ENCODE measurements at places on chromosomes 3 and 15. TPM values are rescaled to one million over a fixed set of nuclear protein-coding genes. Genes with fewer than 3 reads are reported as not detected.

DNA sequence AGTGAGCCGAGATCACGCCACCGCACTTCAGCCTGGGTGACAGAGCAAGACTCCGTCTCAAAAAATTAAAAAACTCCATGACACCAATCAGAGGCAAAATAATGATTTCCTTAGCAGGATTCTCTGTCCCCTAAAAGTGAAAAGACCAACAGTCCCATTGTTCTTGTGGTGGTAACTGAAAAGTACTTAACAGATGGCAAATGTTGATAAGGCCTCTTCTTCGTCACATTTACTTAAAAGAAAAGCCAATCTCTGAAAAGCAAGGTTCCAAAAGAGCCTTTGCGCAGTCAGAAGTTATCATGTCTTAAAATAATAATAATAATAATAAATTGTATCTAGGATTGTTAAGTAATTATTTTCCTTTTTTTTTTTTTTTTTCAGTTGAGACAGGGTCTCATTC is 56.0 kb upstream of the TASOR start:
- H3K36me3 ChIP-seq = peaks cover 67% of the 10 kb centered on the region
- no peak for DNase-seq
- peaks cover 34% of the 10 kb centered on the region for H3K4me1 ChIP-seq
- no peak overlapping the region for H3K27ac ChIP-seq
- H3K27me3 ChIP-seq = no peaks in the 10 kb centered on the region

GRCh38 chr3:55630280-55630920 is 143.3 kb upstream of the WNT5A start:
- H3K4me3 ChIP-seq = no peak overlapping the region
- H3K36me3 ChIP-seq = no peaks in the 10 kb centered on the region
- no peak for DNase-seq
- H3K27me3 ChIP-seq = no peaks in the 10 kb centered on the region
- no peaks in the 10 kb centered on the region for H3K4me1 ChIP-seq
- no peak overlapping the region for H3K27ac ChIP-seq

GRCh38 chr3:152559246-152559645 is 275.7 kb upstream of the P2RY1 start:
- H3K27me3 ChIP-seq = peaks cover 2% of the 10 kb centered on the region
- H3K27ac ChIP-seq = no peak overlapping the region
- H3K4me3 ChIP-seq = no peak overlapping the region
- no peak for DNase-seq

GRCh38 chr3:58383904-58384303 is 49.7 kb downstream of the PDHB start:
- no peak overlapping the region for H3K4me3 ChIP-seq
- DNase-seq = no peak
- H3K36me3 ChIP-seq = peaks cover 50% of the 10 kb centered on the region
- H3K4me1 ChIP-seq = peaks cover 26% of the 10 kb centered on the region
- H3K27ac ChIP-seq = no peak overlapping the region

DNA sequence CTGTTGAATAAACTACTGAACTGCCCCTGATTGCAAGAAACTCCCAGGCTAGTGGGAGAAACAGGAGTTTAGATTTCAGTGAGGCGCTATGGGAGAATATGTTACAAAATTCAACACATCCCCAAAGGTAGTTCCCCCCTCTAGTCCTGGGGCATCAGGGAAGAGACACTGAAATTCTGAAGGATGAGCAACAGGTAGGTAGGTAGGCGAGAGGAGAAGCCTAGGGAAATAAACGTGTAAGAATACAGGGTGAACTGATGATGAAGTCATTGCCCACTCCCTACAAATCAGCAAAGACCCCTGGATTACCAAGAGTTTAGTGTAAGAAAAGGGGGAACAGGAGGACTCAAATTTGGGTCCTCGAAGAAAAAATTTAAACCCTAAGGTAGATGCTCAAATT is 46.3 kb upstream of the RORA start:
- no peak overlapping the region for H3K27ac ChIP-seq
- no peaks in the 10 kb centered on the region for H3K36me3 ChIP-seq
- no peak overlapping the region for H3K4me3 ChIP-seq
- peaks cover 1% of the 10 kb centered on the region for H3K27me3 ChIP-seq
- H3K4me1 ChIP-seq = no peaks in the 10 kb centered on the region
- DNase-seq = no peak

DNA sequence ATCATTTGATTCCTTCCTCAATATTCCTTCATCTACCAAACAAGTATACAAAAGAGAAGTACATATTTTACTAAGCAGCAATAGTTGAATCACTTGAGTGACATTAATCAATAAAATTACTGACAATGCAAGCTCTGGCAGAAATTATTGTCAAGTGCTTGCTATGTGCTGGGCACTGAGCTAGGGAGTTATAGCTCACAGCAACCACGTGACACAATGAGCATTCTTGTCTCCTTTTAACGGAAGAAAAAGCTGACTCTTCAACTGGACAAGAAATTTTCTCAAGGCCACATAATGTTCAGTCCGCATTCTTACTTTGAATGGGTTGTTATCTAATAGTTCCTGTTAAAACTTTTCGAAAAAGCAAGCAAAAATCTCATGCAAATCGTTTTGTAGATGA is 500.1 kb downstream of the PYDC2 start:
- no peaks in the 10 kb centered on the region for H3K4me1 ChIP-seq
- H3K36me3 ChIP-seq = no peaks in the 10 kb centered on the region
- H3K4me3 ChIP-seq = no peak overlapping the region
- no peaks in the 10 kb centered on the region for H3K27me3 ChIP-seq
- DNase-seq = no peak

- no peaks in the 10 kb centered on the region for H3K36me3 ChIP-seq
- peaks cover 7% of the 10 kb centered on the region for H3K4me1 ChIP-seq
- H3K27ac ChIP-seq = no peak overlapping the region
- no peak for DNase-seq
These were observed 68.8 kb upstream of the IL12A start for GRCh38 chr3:159919873-159920272.

DNA sequence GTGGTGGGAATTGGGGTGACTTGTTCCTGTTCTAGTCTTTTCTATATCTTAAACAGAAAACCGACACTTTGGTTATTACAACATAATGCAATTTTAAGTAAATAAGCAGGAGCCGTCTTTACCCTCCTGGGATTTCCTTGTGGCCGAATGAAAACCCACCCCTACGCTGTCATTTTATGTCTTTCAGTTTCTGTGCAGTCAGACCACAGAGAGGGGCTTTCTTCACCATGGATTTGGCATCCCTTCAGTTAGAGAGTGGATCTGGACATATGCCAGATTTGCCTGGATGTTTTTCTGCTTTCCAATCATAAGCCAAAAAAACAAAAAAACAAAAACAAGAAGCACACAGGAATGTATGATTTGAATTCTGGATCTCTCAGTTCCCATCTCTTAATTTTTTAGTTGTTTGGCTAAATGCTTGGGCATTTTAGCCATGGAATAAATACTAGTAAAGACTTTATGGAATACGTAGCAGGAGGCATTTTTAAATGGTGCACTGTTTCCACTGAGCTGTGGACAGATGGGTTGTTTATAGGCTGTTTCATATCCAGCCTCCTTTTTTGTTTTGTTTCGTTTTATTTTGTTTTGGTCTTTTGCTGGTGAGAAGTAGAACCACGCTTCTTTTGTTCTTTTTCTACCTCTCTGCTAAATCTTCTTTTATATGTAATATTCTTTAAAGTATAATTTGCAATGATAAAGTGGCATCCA is 272.9 kb downstream of the FEZF2 start:
- no peak overlapping the region for H3K27ac ChIP-seq
- H3K4me1 ChIP-seq = no peaks in the 10 kb centered on the region
- no peaks in the 10 kb centered on the region for H3K27me3 ChIP-seq
- no peak overlapping the region for H3K4me3 ChIP-seq
- no peak for DNase-seq

GRCh38 chr3:148102156-148102555 is 595.5 kb upstream of the AGTR1 start:
- no peaks in the 10 kb centered on the region for H3K4me1 ChIP-seq
- DNase-seq = no peak
- no peak overlapping the region for H3K4me3 ChIP-seq
- no peak overlapping the region for H3K27ac ChIP-seq
- H3K36me3 ChIP-seq = no peaks in the 10 kb centered on the region
- H3K27me3 ChIP-seq = no peaks in the 10 kb centered on the region

GRCh38 chr3:126266291-126266840 is 86.0 kb upstream of the ALDH1L1 start:
- no peak for DNase-seq
- H3K4me3 ChIP-seq = no peak overlapping the region
- no peaks in the 10 kb centered on the region for H3K4me1 ChIP-seq
- H3K27me3 ChIP-seq = peaks cover 12% of the 10 kb centered on the region
- no peaks in the 10 kb centered on the region for H3K36me3 ChIP-seq
- H3K27ac ChIP-seq = no peak overlapping the region

GRCh38 chr3:5035113-5035512 is 55.9 kb downstream of the BHLHE40 start:
- no peaks in the 10 kb centered on the region for H3K36me3 ChIP-seq
- DNase-seq = no peak
- H3K27ac ChIP-seq = no peak overlapping the region
- H3K4me1 ChIP-seq = peaks cover 40% of the 10 kb centered on the region
- H3K27me3 ChIP-seq = no peaks in the 10 kb centered on the region

DNA sequence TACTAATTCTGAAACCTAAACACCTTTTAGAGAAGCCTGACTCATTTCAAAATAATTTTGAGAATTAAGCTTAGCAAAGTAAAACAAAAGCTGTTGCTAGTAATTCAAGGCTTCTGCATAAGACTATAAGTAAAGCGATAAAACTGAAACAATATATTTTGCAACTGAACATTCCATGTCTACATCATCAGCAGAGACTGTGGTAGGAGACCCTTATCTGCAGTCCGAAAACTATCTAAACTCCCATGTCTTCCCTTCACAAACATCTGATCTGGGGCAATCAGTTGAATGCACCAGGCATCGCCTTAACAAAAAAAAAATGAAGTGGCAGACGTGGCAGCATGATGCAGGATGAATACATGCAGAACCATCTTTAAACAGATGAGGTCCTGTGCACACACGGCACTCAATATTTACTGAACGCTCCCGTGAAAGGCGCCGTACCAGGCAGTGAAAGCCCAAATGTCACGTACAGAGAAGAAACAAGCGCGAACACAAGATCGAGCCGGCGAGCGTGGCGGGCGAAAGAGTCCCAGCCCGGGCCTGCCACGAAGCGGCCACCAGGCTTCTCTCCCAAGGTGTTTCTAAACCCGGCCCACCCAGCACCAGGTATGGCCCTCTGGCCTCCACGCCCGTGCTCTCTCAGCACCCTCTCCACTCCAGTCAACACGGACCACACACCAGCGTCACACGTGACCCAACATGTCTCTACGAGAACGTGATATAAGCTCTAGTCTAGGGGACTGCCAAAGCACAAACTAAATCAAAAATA is 63.0 kb downstream of the CHSY1 start:
- peaks cover 56% of the 10 kb centered on the region for H3K36me3 ChIP-seq
- H3K27ac ChIP-seq = peak overlapping the region; percentile 94
- DNase-seq = no peak

GRCh38 chr15:90710436-90711027 is 6.6 kb upstream of the BLM start:
- H3K4me1 ChIP-seq = peaks cover 8% of the 10 kb centered on the region
- no peak overlapping the region for H3K27ac ChIP-seq
- H3K4me3 ChIP-seq = no peak overlapping the region
- no peaks in the 10 kb centered on the region for H3K27me3 ChIP-seq

GRCh38 chr3:58074116-58074715 is 66.0 kb downstream of the FLNB start:
- H3K4me1 ChIP-seq = peaks cover 24% of the 10 kb centered on the region
- no peaks in the 10 kb centered on the region for H3K27me3 ChIP-seq
- no peak for DNase-seq

DNA sequence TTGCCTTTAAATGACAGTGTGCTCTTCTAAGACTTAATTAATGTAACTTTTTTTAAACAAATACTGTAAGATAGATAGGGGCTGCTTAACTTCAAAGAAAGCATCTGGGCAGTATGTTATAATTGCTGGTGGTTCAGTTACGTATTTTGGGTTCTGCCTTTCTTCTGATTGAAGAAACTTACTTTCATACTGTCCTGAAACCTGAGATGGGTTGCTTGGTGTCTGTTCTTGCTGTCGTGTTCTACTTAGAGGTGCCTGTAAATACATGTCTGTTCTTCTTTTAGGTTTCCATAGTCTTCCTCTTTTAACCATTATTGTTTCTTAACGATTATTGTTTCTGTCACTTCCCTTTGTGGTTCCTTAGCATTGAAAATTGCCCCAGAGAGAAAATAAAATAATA is 297.7 kb upstream of the CHRM5 start:
- no peak overlapping the region for H3K27ac ChIP-seq
- H3K36me3 ChIP-seq = no peaks in the 10 kb centered on the region
- no peak for DNase-seq
- H3K27me3 ChIP-seq = peaks cover 10% of the 10 kb centered on the region

- no peaks in the 10 kb centered on the region for H3K36me3 ChIP-seq
- no peak for DNase-seq
- peaks cover 40% of the 10 kb centered on the region for H3K27me3 ChIP-seq
- H3K4me3 ChIP-seq = no peak overlapping the region
- no peak overlapping the region for H3K27ac ChIP-seq
These were observed 2.3 kb upstream of the INSYN1 start for GRCh38 chr15:73755481-73755880.

GRCh38 chr15:57297630-57298029 is 78.7 kb upstream of the CGNL1 start:
- peaks cover 2% of the 10 kb centered on the region for H3K4me1 ChIP-seq
- no peak for DNase-seq
- H3K4me3 ChIP-seq = no peak overlapping the region
- no peaks in the 10 kb centered on the region for H3K36me3 ChIP-seq
- no peak overlapping the region for H3K27ac ChIP-seq
- no peaks in the 10 kb centered on the region for H3K27me3 ChIP-seq

DNA sequence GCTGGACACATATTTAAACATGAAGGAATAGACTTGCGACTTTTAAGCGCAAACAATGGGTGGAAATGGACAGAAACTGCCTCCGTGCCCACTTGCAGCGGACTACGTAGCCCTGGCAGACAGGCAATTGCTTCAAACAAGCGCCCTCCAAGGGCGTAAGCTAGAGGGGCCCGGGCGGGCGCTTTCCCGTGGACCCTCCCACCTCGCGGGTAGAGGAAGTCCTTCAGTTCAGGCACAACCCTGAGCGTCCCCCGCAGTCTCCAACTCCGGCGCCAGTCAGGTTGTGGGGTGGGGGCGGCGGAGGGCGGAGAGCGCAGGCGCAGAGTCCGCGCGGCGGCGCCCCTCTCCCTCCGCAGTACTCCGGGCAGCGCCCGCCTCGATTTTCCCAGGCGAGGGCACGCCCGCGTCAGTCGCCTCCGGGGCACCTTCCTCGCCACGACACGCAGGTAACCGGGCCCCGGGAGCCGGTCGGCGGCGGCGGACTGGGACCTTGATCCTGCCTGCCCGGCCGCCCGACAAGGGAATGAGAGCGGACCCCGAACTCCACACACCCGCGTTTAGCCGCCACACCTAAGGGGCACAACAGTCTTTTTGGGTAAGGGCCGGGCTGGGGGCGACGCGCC is at the start of gene SLC35G2:
Gene SLC35G2, plus strand, starts transcription at position 358 of the 623 bp plus-strand sequence. CDS start 35,335 bp downstream, outside the sequence.
- H3K4me3 ChIP-seq = peak within 1 kb of the TSS; percentile 85
- H3K27me3 ChIP-seq = peaks cover 31% of the 10 kb centered on the region
- peak within 1 kb of the TSS; percentile 83 for H3K27ac ChIP-seq
- peaks cover 3% of the 10 kb centered on the region for H3K36me3 ChIP-seq
- no peak for DNase-seq
- peaks cover 23% of the 10 kb centered on the region for H3K4me1 ChIP-seq

Gene CCDC39
- total RNA-seq = not detected

Gene MCF2L2
- 7.5 TPM for total RNA-seq

Gene CACNA1D
- 7.7 TPM for total RNA-seq

Gene ACTC1
- not detected for total RNA-seq

Gene CLDN1
- 6.0 TPM for total RNA-seq

Gene RAB6B
- total RNA-seq = 7.6 TPM

Gene PAK6
- total RNA-seq = 0.27 TPM

Gene HTR3E
- total RNA-seq = not detected

Gene XXYLT1
- total RNA-seq = 16.1 TPM

Gene GOLGA8J
- total RNA-seq = not detected

Gene A4GNT
- total RNA-seq = not detected

Gene SAXO2
- not detected for total RNA-seq

Gene BTLA
- total RNA-seq = 35.7 TPM

Gene UROC1
- not detected for total RNA-seq

Gene SAMD7
- not detected for total RNA-seq

Gene STAC
- not detected for total RNA-seq

Gene DBR1
- 22.0 TPM for total RNA-seq
